ENCODE measurements at places on chromosomes 1 and 21. TPM values are rescaled to one million over a fixed set of nuclear protein-coding genes. Genes with fewer than 3 reads are reported as not detected.

The SYPL2 gene
- 0.15 TPM for total RNA-seq

The CCDC27 gene
- total RNA-seq = not detected

The GJA9 gene
- not detected for total RNA-seq

The PADI1 gene
- total RNA-seq = not detected

The GALE gene
- total RNA-seq = 82.9 TPM

The ZNF695 gene
- 3.0 TPM for total RNA-seq

The FAM72D gene
- 3.2 TPM for total RNA-seq

The GBP5 gene
- not detected for total RNA-seq

The C1orf226 gene
- 0.50 TPM for total RNA-seq

The NBPF19 gene
- total RNA-seq = 1.5 TPM

The FMO1 gene
- 1.2 TPM for total RNA-seq

The TNFRSF9 gene
- total RNA-seq = 0.15 TPM

The ITLN2 gene
- total RNA-seq = not detected

The ADAMTSL4 gene
- total RNA-seq = 25.6 TPM

The BTBD8 gene
- 1.6 TPM for total RNA-seq

The ATP6V1G3 gene
- total RNA-seq = not detected

The RASSF5 gene
- total RNA-seq = 0.89 TPM

The LRRN2 gene
- not detected for total RNA-seq

The PLEKHA6 gene
- 1.0 TPM for total RNA-seq

The PCSK9 gene
- 37.8 TPM for total RNA-seq

The SPAG17 gene
- total RNA-seq = not detected

The SLC25A34 gene
- total RNA-seq = 0.17 TPM

The NID1 gene
- 69.0 TPM for total RNA-seq

The PLA2G2D gene
- total RNA-seq = not detected

The LRRC39 gene
- total RNA-seq = 0.15 TPM

The AADACL4 gene
- total RNA-seq = not detected

The DR1 gene
- total RNA-seq = 37.8 TPM

The OLIG2 gene
- total RNA-seq = not detected

The LDLRAD1 gene
- not detected for total RNA-seq

The KIF17 gene
- 1.8 TPM for total RNA-seq

The TTC39A gene
- 0.30 TPM for total RNA-seq

The MROH9 gene
- not detected for total RNA-seq

The LCE2C gene
- total RNA-seq = not detected

The RIIAD1 gene
- total RNA-seq = not detected

The TSSK3 gene
- under 0.01 TPM for total RNA-seq

The OPN3 gene
- 35.7 TPM for total RNA-seq

The HCN3 gene
- total RNA-seq = 0.67 TPM

The RBM11 gene
- total RNA-seq = not detected

The S100A9 gene
- total RNA-seq = not detected

The SCAF4 gene
- total RNA-seq = 4.9 TPM

The CRABP2 gene
- total RNA-seq = 50.8 TPM

The NTMT2 gene
- total RNA-seq = not detected

The LCE1F gene
- total RNA-seq = not detected

The CNR2 gene
- not detected for total RNA-seq

The MUTYH gene
- 18.1 TPM for total RNA-seq

The PLPPR4 gene
- under 0.01 TPM for total RNA-seq

The PDIK1L gene
- 1.8 TPM for total RNA-seq

The GCSAML gene
- total RNA-seq = not detected

The PDPN gene
- total RNA-seq = 1.3 TPM

The FMN2 gene
- 0.17 TPM for total RNA-seq

The TFAP2E gene
- not detected for total RNA-seq

All from bronchus fibroblast of lung (primary cell).